ENCODE measurements at places on chromosomes 5 and 9. TPM values are rescaled to one million over a fixed set of nuclear protein-coding genes. Genes with fewer than 3 reads are reported as not detected.

NUTM2F gene
- total RNA-seq = not detected

ROPN1L gene
- not detected for total RNA-seq

PCDHGB4 gene
- total RNA-seq = 10.5 TPM

HARS1 gene
- total RNA-seq = 60.3 TPM

ELOVL7 gene
- 39.2 TPM for total RNA-seq

BARHL1 gene
- not detected for total RNA-seq

HRH2 gene
- total RNA-seq = not detected

SPINK6 gene
- total RNA-seq = 10.8 TPM

IL9 gene
- not detected for total RNA-seq

PCDHGA3 gene
- total RNA-seq = 0.96 TPM

ZNF618 gene
- total RNA-seq = 19.6 TPM

DPM2 gene
- total RNA-seq = 43.8 TPM

FOXI1 gene
- total RNA-seq = not detected

CDKN2B-AS1 gene
- 1.8 TPM for total RNA-seq

TAF11L5 gene
- not detected for total RNA-seq

FRMPD1 gene
- not detected for total RNA-seq

PCDHB11 gene
- 0.17 TPM for total RNA-seq

ZNF474 gene
- total RNA-seq = 0.33 TPM

RRAGA gene
- total RNA-seq = 57.3 TPM

GPR150 gene
- total RNA-seq = not detected

GBGT1 gene
- total RNA-seq = 0.35 TPM

BRINP1 gene
- total RNA-seq = 3.3 TPM

HEMGN gene
- total RNA-seq = not detected

RFESD gene
- total RNA-seq = 3.0 TPM

C5orf47 gene
- not detected for total RNA-seq

SAPCD2 gene
- total RNA-seq = 1.0 TPM

ADRA1B gene
- 0.80 TPM for total RNA-seq

Measured in mammary epithelial cell (primary cell).